Hypothalamus (tissue), 51 donors: ENCODE measurements at places on chromosomes 11 and 22.

GRCh38 chr11:94169930-94170545 lies 41.4 kb downstream of the PANX1 start:
- DNase-seq, result no peak

DNA sequence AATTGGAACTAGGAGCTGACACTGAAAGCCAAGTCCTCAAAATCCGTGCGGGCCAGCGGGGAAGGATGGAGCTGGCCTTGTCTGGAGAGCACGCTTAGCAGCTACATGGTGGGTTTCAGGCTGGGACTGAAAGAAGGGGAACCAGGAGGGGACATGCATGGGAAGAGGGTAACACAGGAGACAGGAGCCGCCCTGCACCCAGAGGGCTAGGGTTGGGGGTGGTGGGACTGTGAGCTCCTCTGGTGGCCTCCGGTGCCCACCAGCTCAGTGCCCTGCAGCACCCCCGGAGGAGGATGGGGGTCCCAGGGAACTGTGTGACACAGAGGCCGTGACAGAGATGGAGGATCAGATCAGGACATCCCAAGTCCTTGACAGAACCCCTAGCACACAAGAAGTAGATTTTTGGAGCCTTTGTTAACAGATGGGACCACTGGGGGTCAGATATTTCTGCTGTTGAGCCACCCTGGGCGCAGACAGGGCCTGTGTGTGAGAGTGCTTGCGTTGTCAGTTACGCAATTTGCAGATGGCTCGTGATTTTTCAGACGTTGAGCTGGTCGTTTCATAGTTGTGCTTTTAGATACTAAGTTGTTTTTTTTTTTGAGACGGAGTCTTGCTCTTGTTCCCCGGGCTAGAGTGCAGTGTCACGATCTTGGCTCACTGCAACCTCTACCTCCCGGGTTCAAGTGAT lies 21.3 kb upstream of the GRAMD4 start:
- no peak for DNase-seq

DNA sequence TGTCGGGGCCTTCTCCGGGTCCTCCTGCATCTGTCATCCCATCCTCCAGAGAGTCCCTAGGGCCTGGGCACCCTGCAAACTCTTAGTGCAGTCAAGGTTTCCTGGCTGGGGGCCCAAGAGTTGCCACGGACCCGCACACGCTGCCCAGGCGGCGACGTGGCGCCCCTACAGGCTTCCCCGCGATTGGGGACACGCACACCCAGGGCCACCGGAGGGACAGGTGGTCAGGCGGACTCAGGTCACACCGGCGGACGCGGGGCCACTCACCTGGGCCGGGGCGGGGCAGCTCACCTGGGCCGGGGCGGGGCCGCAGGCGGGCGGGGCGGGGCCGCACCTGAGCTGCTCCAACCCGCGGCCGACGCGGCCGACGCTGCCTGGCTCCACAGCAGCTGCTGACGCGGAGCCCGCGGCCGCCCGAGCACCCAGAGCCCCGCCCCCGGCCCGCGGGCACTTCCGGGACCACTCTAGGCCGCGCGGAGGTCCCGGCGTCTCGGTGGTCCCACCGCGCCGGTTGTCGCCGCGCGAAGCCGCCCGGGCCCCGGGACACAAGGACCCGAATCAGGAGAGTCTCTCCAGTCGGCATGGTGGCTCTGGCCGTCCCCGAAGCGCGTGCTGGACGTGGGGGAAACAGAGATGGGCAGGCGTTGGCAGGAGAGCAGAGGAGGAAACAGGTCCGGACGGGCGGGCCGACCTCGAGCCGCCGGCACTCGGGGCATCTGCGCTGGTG lies at the start of gene ZNF70:
Gene ZNF70 (minus strand): TSS at position 399 of the 727 bp plus-strand sequence. CDS start 5,972 bp downstream, outside the sequence.
- DNase-seq, result peak; percentile 70

DNA sequence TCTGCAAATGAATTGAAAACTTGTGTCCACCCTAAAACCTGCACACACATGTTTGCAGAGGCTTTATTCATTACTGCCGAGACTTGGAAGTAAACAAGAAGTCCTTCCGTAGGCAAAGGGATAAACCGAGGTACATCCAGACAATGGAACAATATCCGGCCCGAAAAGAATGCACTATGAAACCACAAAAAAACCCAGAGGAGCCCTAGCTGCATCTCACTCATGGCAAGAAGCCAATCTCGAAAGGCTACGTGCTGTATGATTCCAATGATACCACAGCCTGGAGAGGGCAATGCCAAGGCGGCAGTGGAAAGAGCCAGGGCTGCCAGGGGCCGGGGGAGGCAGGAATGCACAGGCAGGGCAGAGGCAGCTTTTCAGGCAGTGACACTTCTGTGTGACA lies 3.2 kb upstream of the MRPL23 start:
- DNase-seq, result no peak

DNA sequence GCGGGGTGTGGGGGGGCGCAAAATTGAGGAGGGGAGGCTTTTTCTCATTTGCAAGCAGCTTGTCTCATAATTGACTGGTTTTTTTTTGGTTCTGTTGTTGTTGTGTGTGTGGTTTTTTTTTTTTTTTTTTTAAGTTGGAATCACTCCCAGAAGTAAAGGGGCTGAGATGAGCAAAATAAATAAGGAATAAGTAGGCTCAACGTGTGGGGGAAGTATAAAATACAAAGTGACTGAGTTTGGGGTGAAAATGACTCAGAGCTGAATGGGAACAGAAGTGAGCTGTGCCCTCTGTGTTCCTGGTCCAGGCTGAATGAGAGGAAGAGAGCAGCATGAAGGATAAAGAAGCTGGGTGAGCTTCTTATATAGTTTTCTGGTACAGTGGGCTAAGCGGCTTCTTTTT lies 90.0 kb downstream of the GRIK4 start:
- no peak for DNase-seq

GRCh38 chr11:72349053-72349452 lies 85.3 kb downstream of the CLPB start:
- DNase-seq, result no peak

GRCh38 chr11:3880724-3881123 lies 25.3 kb downstream of the STIM1 start:
- DNase-seq, result no peak

GRCh38 chr11:47766509-47767227 lies 473 bp downstream of the FNBP4 start:
- DNase-seq, result peak; percentile 53

GRCh38 chr22:30290342-30291057 lies 1.2 kb upstream of the CASTOR1 start:
- no peak for DNase-seq

GRCh38 chr11:33461369-33462125 lies 204.4 kb downstream of the HIPK3 start:
- DNase-seq, result no peak

GRCh38 chr11:9639099-9639498 lies 24.8 kb upstream of the SWAP70 start:
- DNase-seq, result no peak

GRCh38 chr11:8810540-8811301 lies 100.3 kb upstream of the AKIP1 start:
- peak; percentile 86 for DNase-seq

GRCh38 chr11:112548641-112549040 lies 288.0 kb upstream of the PLET1 start:
- no peak for DNase-seq

DNA sequence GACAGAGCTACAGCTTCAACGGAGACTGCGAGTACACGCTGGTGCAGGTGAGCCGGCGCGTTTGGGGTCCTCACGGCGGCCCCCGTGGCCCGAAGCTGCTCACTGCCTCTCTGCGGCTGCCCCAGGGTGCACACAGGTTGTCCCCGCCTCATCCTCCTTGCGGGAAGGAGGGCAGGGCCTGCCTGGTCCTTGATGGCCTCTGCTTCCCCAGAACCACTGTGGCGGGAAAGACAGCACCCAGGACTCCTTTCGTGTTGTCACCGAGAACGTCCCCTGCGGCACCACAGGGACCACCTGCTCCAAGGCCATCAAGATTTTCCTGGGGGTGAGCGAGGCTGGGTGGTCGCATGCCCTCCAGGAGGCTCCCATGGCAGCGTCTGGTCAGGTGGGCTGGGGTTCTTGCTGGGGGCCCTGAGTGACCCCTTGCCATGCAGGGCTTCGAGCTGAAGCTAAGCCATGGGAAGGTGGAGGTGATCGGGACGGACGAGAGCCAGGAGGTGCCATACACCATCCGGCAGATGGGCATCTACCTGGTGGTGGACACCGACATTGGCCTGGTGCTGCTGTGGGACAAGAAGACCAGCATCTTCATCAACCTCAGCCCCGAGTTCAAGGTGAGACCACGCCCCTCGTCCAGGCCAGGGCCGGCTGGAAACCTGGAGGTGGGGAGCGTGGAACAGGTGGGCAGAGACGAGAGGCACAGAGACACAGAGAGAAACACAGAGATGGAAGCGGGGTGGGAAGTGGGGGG lies 19.4 kb downstream of the MUC5AC start:
- DNase-seq, result no peak

DNA sequence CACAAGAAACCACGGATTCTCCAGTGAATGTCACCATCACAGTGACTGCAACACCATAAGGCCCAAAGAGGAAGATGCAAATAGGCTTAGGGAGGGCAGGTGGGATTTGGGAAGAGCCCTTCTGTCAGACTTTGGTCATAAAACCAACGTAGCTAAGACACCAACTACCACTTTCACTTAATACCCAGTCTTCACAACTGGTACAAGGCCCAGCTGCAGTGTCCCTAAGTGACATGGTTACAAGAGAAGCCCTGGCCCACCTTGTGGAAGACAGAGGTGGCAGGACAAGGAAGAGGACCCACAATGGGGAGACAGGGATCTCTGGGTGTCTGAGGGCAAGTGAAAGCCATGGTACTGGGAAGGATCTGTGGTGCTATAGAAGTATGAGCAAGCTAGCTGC lies 10.0 kb downstream of the VSIG10L2 start:
- no peak for DNase-seq

DNA sequence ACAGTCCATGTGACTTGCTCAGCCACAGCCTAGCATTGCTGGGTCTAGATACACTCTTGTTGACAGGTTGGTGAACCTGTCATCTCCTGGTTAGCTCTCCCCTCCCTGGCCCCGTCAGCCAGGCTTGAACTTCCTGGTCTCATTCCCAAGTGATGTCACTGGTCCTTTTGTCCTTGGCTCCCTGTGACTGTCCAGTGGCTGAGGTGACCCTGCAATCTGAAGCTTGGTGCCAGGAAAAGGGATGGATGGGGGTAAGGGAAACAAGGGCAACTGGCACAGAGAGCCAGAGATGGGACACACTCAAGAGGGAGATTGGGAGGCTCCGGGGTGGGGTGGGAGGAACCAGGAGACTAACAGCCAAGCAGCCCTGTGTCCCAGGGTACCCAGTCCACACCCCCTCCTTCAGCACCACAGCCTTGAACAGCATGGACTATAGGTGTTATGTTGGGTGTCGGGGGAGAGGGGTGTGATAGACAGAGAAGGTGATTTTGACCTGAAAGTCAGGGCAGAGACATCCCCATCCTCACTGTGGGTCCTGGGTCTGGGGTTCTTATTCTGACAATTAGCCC lies 63.8 kb upstream of the THY1 start:
- DNase-seq, result no peak

- DNase-seq, result no peak
Measured at GRCh38 chr11:54946424-54946823, 239.8 kb downstream of the OR4A5 start.

DNA sequence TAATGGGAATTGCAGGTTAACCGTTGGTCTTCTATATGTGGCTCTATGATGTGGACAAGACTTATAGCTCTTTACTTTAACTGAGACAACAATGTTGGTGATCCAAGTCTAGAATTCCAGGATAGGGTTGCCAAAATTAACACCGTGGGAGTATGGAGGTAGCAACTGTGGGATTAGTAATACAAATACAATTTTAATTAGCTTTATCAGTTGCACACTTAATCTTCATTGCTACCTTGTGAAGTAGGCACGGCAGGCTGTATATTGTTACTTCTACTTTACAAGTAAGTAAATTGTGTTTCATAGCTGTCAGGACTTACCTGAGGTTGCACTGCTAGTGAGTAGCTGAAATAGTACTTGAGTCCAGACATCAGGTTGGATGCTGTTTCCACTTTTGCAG lies 21.0 kb downstream of the MTMR3 start:
- no peak for DNase-seq

GRCh38 chr11:111454561-111455192 lies 57.5 kb downstream of the BTG4 start:
- DNase-seq, result peak; percentile 39

DNA sequence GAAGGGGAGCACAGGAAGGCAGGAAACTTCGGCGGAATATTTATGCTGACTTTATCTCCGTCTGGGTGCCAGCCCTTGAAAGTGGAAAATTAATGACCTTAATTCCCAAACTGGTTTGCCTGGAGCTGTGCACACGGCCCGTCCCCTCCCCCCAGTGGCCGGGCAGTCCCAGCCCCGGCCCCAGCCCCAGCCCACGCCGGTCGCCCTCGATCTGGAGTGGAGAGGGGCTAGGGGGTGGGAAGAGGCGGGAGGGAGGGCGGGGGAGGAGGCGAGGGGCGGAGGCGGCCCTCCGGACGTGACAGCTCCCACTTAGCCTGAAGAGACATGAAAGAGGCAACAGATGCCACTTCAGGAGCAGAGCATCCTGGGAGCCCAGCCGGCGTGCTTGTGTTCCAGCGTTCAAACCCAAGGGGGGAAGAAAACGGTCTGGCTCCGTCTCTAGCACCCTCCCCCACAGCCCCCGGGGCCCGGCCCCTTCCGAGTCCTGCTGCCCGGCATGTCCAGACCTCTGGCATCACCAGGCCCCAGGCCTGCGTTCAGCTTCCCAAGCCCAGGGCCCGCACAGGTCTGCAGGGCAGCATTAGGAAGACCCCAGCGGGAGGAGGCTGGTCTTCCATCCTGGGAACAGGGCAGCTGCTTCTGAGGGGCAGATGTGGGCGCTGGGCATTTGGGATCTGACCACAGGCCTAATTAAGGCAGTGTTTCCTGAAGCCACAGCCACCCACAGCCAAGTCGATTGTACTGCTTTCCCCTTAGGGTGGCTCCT lies 20.0 kb upstream of the LMO1 start:
- no peak for DNase-seq

DNA sequence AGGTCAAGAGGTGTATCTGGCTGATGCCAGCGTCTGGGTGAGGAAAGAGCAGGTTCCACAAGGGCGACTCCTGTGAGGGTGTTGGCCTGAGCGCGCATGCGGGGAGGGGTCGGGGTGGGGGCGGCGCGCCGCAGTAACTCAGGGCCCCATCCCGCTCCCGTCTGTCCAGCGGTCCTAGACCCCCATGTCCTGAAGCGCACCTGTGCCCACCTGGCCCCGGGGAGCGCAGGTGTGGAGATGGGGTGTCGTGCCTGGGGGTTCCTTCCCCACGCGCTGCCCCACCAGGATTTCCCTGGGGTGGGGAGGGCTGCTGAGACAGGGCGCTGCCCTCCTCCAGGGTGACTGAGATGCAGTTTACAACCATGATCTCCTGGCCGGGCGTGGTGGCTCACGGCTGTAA lies 20.9 kb downstream of the RNH1 start:
- DNase-seq, result no peak

DNA sequence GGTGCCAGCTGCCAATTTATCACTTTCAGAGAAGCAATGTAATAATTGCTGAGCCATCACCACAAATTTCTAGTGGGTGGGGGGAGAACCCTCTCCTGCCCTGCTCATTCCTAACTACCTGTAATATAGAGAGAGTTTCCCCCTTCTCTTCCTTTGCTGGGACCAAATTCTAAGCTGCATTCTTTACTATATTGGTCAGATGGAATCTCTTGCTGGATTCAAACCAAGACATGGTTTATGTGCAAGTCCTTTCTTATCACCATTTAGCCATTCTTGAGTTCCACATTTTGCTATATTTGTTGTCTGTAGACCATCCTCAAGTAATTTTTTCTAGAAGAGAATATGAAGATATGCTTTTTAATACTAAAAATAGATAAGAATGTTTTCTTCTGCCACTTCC lies 452.1 kb downstream of the MN1 start:
- DNase-seq, result no peak
